ENCODE measurements at places on chromosomes 3 and 15.
A peak's percentile ranks its signal among the peaks of the same experiment; 100 is the strongest.

- DNase-seq = no peak
These were observed 163.6 kb downstream of the KCNMB2 start for GRCh38 chr3:178699810-178700209.

GRCh38 chr3:45171283-45171682 is 25.1 kb upstream of the CDCP1 start:
- DNase-seq = no peak

GRCh38 chr15:38040615-38041014 is 106.2 kb downstream of the TMCO5A start:
- DNase-seq = no peak

DNA sequence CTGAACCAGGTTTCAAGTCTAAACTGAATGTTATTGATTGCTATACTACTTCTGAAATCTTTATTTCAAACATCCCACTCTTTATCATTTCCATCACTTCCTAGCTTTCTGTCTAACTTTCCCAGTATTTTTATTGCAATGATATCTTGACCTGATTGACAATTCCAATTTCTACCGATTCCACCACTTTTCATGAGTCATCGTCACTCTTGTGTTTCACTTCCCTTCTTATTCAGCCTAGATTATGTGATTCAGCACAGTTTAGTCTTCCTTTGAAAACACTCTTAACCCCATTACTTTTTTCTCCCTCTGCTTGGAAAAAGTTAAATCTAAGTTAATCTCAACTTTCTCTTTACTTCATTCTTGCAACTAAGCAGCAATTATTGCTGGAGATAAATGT is 62.6 kb downstream of the SLC7A14 start:
- DNase-seq = no peak

DNA sequence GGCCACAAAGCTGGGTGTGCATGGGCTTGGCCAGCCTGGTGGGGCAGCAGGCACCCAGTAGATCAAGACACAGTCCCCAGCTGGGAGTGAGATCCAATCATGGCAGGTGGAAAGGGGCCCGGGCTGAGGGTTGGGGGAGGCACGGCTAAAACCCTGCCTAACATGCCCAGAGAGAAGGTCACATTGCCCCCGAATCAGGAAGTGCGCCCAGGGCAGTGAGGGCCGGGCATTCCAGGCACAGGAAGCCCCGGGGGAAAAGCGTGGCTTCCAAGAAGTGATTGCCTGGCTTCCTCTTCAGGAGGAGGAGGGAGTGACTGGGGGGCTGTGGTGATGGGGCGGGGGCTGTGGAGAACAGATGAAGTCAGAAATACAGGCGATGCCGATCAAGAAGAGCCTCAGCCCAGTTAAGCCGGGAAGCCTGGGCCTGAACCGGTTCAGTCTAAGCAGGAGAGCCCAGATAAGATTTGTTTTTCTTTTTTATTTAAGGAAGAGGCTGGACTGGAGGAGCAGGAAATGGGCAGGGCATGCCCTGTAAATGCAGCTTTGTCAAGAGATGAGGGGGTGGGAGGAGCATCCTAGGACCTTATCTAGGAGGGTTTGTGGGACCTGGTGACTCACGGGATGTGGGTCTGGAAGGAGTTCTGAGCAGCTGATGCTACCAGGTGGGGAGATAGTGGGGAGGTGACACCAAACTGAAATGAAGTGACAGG is 83.9 kb downstream of the CHSY1 start:
- peak; percentile 22 for DNase-seq

- DNase-seq = no peak
These were observed 36.0 kb downstream of the PSTPIP1 start for GRCh38 chr15:77030928-77031375.

DNA sequence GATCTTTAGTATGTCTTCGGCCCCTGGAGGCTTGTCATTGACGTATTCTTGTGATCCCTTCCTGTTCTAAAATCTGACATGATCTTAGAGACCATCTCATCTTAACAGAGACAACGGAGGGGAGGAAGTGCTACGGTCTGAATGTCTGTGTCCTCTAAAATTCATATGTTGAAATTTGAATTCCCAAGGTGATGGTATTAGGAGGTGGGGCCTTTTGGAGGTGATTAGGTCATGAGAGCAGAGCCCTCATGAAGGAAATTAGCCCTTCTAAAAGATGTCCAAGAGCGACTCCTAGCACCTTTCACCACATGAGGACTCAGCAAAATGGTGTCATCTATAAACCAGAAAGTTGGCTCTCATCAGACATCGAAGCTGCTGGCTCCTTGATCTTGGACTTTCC is 233.2 kb upstream of the CMC1 start:
- no peak for DNase-seq

- no peak for DNase-seq
These were observed 10.3 kb downstream of the GK5 start for GRCh38 chr3:142215106-142215505.

DNA sequence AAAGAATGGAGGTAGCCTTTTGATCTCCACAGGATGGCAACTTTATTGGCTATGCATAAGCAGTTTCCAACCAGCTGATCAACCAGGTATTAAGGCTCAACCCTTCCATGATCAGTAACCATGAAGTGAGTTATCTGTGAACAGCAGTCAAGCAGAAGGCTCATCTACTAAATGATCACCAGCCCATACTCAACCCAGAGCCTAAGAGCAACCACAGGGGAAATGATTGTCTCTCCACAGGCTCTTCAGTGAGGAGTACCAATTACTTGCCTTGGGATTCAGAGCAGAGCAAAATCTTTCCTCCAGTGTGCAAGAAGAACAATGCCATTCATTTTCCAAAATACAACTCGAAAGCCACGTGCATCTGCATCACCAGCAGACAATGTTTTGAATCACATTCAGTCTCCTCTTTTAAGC is 754.8 kb downstream of the ROBO1 start:
- DNase-seq = no peak

- no peak for DNase-seq
These were observed 134.7 kb upstream of the CCDC54 start for GRCh38 chr3:107242579-107242978.

- DNase-seq = no peak
These were observed 804.1 kb upstream of the LMCD1 start for GRCh38 chr3:7697548-7697947.

DNA sequence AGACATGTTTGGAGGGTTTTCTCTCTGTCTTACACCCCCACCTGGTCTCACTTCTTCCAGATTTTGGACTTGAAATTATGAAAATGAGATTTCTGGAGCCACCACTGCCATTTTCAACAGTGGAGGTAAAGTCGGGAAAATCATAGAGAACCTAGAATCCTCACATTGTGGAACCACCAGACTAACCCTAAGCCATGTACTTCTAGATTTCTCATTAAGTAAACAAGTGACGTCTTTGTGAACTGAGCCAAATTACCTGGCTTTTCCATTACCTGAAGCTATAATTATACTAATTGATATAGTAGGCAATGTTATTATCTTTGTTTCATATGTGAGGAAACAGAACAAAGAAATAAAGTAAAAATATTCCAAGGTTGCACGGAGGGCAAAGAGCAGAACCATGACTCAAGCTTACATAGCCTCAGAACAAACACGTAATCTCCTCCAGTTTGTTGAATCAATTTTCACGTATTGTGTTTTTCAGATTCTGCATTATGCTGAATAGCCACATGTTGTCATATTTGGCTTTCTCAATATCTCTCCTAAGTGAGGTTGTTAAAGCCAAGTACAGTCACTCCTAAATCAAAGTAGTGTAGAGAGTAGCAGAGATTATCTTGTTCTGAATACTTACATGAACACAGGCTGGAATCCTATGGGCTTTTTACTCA is 101.3 kb upstream of the CMC1 start:
- DNase-seq = no peak

DNA sequence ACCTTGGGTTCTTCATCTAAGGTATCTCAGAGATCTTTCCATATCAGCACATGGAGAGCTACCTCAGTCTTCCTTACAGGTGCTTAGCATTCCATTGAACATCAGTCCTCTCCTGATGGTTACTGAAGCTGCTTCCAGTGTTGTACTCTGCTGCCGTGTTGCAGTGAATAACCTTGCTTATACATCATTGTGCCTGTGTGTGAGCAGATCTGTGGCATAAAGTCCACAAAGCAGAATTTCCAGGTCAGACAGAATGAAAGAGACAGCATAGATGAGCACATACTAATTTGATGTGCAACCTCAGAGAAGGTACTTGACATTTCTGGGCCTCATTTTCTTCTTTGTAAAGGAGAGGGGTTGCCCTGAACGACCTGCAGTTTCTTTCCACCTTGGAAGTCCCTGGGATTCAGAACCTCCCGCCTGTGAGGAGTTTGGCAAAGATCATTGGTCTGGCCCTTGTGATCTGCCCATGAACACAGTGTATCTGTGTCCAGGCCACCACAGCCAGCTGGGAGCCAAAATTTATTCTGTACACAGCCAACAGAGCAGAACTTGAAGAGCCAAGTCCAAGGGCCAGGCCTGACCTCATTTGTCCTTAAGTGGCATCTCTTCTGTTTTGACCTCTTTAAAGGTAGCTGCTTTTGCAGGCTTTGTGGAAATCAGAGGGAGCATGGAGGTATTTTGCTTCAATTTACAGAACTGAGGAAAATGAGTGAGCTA is 57.2 kb upstream of the SLC7A14 start:
- DNase-seq = no peak

DNA sequence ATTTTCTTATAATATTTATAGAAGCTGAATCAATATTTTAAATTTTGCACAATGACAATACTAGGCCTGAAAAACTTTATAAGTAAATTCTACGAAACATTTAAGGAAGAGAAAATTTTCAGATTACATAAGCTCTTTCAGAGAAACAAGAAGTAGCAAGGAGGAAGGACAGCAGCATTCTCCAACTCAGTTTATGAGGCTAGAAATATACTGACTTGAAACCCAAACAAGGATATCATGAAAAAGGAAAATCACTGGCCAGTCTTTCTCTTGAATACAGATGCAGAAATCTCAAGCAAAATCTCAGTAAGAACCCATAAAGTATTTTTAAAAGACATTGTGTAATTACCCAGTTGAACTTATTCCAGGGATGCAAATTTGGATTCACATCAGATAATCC is 121.3 kb downstream of the STAC start:
- no peak for DNase-seq

DNA sequence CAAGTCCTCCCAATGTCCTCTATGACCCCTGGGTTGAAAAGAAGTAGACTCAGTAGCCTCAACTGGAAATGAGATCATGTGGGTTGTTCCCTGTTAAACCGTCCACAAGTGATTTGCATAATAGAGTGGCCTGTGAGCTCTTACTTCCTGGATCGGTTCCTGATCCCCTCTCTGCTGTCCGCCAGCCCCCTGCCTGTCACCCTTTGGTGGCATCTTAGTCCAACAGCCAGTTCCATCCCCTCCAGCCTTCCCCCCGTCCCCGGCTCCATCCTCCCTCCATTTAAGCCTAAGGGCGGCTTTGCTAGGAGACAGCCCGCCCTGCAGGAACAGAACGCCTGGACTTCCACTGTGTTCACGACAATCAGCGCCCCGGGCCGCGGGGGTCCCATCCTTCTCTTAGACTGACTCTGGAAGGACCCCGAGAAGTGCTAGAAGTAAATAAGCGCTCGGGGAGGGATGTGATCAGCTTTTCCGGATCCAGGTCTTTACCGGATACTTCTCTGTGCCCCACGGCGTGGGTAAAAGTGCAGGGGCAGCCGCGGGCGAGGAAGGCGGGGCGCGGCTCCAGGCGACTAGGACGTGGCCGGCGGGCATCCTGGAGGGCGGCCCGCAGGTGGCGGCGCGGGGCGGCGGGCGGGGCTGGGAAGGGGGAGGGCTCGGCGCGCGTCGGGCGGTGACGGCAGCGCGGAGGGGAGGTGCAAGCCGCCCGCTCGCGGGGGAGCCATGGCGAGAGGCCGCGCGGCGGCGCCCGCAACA is 51.2 kb upstream of the ULK4 start:
- peak; percentile 89 for DNase-seq

DNA sequence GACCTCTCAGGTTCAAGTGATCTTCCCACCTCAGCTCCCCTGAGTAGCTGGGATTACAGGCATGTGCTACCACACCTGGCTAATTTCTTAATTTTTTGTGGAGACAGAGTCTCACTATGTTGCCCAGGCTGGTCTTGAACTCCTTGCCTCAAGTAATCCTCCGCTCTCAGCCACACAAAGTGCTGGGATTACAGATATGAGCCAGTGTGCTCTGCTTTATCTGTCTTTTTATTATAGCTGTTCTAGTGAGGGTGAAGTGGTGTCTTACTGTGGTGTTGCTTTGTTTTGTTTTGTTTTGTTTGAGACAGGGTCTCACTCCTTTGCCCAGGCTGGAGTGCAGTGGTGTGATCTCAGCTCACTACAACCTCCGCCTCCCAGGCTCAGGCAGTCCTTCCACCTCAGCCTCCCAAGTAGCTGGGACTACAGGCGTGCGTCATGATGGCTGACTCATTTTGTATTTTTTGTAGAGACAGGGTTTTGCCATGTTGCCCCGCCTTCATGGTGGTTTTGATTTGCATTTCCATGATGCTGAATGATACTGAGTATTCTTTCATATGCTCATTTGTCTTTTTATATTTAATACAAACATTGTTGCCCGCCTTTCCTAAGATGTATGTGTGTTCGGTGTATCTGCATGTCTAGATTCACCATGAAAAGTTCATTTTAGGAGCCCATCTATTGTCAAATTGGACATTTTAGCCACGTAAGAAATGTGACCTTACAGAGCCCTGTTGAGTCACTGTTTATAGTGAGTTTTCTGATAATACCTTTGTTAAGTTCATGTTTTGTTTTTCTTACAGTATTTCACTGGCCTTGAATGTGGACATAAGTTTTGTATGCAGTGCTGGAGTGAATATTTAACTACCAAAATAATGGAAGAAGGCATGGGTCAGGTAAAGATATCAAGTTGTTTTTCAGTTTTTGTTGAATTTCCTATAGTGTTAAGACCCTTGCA is 80.6 kb downstream of the ARIH1 start:
- no peak for DNase-seq

- no peak for DNase-seq
These were observed 294.5 kb downstream of the C3orf38 start for GRCh38 chr3:88444251-88444650.

DNA sequence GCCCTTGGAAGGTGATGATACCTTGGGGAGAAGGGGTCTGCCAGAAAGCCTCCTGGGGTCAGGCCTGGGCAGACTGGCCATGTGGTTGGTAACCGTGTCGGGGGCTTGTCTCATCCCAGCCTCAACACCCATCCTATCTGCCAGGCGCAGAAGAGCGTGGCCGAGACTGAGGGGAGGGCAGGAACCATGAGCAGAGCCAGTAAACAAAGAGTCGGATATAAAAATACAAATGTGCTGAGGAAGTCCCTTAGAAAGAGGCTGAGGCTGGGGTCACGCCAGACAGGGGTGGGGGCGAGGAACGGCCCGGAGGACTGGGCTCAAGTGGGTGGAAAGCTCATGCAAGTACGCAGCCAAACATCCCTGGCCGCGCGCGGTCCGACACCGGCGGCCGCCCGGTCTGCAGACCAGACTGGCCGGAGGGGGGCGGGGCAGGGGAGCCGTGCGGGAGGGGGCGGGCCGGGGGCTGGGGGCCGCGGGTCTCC is 1.9 kb downstream of the CAMK2N2 start:
- DNase-seq = no peak

- DNase-seq = no peak
These were observed 103.0 kb downstream of the RPL22L1 start for GRCh38 chr3:170766823-170767575.

DNA sequence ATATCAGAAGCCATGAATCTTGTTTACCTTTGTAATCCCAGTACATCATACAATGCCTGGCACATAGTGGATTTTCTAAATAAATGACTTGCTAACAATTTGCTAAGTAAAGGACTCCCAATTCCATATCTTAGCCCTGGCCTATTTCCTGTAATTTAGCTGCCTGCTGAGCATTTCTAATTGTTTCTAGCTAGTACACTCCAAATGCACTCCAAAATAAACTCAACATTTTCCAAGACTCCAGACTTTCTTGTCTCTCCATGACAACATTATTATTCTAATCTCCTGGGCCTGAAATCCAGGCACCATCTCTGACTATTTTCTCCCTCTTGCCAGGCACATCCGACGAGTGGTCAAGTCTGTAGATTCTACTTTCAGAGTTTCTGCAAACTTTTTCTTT is 773.5 kb downstream of the SQOR start:
- no peak for DNase-seq
